Iris pigment epithelial cell (primary cell): ENCODE measurements at places on chromosomes 7 and 10.

DNA sequence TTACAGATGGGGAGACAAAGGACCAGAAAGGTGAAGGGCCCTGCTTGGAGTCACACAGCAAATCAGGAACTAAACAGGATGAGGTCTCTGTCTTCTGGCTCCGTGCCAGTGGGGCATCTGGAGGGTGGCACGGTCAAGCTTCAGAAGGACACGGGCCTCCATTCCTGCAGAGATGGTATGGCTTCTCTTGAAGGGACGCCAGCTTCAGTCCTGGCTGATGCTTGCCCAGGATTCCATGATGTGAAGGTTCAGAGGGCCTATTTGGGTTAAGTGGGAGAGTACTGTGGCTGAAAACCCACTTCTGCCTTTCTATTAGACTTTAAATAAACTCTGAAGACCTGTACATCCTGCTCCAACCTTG is 6.1 kb downstream of the RAMP3 start:
- DNase-seq = no peak

- DNase-seq = no peak
These were observed 18.9 kb downstream of the APBB1IP start for GRCh38 chr10:26457088-26457487.

GRCh38 chr10:125866421-125867029 is 14.6 kb downstream of the DHX32 start:
- no peak for DNase-seq

DNA sequence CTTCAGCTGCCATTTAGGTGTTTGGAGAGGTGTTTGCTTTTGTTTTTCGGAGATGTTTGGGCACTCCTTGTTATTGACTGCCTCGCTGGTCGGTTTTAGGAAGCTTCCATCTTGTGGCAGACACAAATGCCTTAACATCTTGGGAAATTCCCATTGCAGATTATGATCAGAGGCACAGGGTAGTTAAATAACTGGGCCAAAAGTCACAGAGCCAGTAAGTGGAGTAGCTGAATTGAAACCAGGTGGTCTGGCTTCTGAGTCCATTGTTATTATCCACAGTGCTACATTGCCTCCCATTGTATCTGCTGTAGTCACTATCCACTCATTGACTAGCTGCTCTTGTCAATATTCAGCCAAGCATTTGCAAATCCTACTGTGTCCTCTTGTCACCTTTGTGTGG is 138.2 kb upstream of the PLPP4 start:
- DNase-seq = no peak

- DNase-seq = peak; percentile 92
These were observed 116.2 kb downstream of the SH3PXD2A start for GRCh38 chr10:103739039-103739764.

- no peak for DNase-seq
These were observed 196.0 kb upstream of the C7orf33 start for GRCh38 chr7:148394582-148394981.

DNA sequence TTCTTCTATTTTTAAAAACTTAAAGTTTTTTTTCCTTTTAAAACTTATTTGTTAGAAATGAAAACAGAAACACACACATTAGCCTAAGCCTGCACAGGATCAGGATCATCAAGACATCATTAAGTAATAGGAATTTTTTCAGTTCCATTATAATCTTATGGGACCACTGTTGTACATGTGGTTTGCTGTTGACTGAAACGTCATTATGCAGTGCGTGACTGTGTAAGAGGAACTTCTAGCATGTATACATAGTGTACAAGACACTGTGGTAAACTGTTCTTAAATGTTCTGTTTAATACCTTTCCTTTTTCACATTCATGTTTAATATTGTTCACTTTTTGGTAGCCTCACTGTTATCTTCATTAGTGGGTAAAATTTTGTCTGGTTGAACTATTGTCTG is 12.1 kb downstream of the ENTPD7 start:
- no peak for DNase-seq

DNA sequence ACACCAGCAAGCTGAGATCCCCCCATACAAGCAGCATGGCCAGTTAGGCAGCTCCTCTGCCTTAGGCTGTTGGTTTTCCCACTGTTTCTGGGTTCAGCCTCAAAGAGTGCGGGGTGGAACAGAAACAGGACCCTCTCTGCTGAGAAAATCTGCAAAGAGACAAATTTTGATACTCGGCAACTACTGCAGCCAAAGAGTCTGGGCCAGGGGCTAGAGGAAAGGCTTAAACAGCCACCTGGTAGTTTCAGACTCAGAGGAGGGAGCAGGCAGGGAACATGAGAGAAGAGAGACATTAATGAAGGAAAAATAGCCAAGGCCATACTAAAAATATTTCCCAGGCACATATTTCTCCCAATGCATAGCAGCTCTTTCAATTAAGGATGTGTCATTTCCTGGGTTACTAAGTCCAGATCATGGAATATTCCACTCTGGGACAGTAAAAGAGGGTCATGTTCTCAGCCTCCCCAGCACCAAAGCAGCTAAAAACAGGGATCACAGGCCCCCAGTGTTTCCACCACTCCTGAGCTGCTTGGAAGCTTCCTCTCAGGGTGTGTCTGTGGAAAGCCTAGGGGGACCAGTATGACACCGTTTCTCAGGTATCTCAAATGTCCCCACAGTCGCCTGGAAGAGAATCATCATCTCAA is 29.8 kb downstream of the PDLIM1 start:
- DNase-seq = peak; percentile 79

DNA sequence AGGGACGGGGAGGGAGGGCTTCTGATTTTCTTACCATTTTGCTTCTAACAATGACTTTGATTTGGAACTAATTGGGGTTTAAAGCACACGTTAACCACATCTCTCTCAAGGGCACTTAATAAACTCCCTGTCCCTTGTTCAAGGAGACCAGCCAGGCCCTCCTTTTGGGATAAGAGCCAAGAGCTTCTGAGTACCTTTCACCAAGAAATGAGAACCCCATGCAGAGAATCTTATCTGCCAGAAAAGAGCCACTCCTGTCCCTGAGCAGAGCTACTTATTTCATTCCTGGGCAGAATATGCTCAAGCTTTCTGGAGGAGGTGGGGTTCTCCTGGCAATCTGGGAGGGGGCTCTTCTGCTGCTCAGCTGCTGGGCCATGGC is 574.6 kb downstream of the GALNT17 start:
- no peak for DNase-seq

- DNase-seq = no peak
These were observed 109.3 kb upstream of the KMT2C start for GRCh38 chr7:152544971-152545619.

DNA sequence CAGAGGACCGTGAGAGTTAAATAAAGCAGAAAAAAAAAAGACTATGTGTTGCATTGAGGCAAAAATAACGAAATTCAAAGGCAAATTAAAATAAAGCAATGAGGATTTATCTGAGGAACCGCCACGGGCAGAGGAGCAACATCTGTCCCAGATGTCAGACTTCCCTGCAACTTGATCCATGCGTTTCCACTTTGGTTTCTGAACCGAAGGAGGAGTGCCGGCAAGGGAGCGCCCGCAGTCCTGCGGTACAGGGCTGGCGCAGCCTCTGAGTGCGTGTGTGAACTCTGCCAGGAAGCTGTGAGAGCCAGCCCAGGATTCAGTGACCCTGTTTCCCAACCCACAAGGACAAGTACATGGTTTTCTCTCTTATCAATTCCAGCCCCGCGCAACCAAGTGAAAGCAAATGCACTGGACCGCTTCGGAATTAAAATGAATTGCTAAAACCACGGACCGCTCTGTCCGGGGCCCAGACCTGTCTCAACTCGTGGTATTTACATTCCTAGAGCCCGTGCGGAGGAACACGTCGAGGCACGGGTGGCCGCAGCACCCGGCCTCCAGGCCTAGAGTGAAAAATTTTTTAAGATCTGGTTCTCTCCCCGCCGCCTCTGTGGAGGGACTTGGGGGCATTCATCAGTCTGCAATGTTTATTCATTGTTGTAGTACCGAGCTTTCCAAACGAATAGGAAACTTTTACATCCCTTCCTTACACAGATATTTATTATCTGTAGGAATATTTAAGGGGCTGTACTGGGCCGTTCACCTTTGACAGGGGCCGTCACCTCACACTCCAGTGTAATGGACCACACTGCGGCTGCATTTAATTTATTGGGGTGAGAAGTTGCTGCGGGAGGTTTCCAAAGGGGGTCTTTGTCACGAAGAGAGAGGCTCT is 291.5 kb upstream of the NFE2L3 start:
- no peak for DNase-seq

DNA sequence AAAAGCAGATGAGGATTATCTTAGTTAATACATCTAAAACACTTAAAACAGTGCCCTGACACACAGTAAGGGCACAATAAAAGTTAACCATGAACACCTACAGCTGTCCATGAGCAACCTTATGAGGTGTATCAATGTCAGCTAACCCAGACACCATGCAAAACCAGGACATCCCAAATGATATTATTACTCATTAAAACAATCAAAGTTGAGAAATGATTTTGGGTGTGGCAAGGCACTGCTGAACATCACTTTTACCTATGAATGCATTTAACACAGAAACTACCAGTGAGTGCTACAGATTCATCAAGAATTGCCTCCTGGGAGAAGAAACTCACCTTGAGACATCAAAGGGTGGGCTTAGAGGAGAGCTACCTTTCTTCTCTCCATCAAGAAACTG is 18.3 kb downstream of the IRF5 start:
- no peak for DNase-seq

GRCh38 chr7:127438836-127439235 is 46.3 kb upstream of the ZNF800 start:
- DNase-seq = no peak

GRCh38 chr7:17315974-17316373 is 17.5 kb downstream of the AHR start:
- DNase-seq = no peak

GRCh38 chr7:233249-234035 is 41.1 kb downstream of the FAM20C start:
- peak; percentile 27 for DNase-seq

- no peak for DNase-seq
These were observed 2.3 kb upstream of the ZSCAN25 start for GRCh38 chr7:99614495-99614894.

- no peak for DNase-seq
These were observed 619.2 kb upstream of the GALNT17 start for GRCh38 chr7:70512761-70513160.

GRCh38 chr7:128869138-128869943 is 6.7 kb downstream of the ATP6V1F start:
- peak; percentile 39 for DNase-seq

DNA sequence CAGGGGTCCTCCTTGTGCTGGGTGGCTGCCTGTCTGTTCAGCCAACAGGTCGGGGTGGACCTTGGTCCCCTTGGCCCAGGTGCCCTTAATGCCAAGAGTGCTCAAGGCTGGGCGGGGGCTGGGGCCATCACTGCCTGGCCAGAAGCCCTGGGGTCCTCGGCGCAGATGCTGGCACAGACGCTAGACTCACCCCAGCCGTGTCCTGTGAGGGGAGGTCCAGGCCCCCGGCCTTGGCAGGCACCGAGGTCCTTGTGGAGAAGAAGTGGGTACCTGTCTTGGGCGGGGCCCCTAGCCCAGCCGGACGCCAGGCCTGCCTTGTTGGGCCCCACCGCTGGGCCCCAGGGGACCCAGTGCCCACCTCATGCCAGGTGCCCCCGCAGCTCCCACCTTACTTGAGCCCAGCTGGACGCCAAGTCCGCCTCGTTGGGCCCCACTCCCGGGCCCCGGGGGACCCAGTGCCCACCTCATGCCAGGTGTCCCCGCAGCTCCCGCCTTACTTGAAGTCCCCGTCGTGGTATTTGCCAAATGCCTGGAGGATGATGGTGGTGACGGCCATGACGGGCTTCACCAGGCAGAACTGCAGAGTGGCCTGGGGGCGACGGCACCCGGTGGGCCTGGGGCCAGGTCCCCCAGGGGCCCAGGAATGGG is 6.5 kb downstream of the TMEM184A start:
- DNase-seq = no peak

- DNase-seq = peak; percentile 27
These were observed 117.2 kb upstream of the ADO start for GRCh38 chr10:62687230-62687748.

DNA sequence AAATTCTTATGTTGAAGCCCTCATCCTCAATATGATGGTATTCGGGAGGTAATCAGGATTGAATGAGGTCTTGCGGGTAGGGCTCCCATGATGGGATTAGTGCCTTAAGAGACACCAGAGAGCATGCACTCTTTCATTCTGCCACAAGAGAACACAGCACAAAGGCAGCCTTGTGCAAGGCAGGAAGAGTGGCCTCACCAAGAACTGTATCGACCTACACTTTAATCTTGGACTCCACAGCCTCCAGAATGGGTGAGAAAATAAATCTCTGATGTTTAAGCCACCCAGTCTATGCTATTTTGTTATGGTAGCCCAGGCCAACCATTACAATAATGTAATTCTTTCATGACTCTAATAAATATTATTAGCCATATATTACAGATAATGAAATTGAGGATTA is 8.4 kb downstream of the SEM1 start:
- DNase-seq = no peak

DNA sequence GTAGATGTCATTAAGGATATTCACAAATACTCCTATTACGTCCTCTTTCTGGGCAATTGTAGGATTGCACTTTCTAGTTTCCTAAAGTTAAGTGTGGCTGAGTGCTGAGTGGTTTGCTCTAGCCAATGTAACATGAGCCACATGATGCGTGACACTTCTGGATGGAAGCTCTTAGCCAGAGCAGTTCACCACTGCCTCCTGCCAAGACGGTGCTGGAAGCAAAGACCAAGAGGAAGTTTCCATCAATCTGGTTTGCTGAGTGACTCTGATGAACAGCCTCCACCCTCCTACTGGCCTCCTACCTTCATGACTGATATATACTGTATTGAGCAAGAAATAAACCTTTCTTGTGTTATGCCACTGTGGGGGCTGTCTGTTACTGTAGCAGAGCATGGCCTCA is 318.1 kb downstream of the KCNMA1 start:
- DNase-seq = peak; percentile 63

DNA sequence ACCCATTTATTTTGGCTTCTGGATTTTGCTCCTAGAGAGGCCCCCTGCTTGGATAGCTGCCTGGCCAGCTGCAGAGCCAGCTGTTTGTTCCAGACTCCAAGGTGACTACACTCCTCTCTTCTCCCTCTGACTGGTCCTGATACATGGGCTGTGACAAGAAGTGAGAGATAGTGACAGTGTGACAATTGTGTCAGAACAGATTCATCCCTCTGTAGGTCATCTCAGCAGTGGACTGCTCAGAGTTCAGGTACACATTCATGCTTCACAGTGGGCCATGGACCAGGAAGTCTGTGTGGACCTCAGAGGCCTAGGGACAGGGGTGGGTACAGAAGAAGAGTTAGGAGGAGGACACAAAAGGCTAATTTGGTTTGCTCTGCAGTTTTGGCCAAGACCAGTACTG is 188.2 kb upstream of the MKLN1 start:
- DNase-seq = no peak

DNA sequence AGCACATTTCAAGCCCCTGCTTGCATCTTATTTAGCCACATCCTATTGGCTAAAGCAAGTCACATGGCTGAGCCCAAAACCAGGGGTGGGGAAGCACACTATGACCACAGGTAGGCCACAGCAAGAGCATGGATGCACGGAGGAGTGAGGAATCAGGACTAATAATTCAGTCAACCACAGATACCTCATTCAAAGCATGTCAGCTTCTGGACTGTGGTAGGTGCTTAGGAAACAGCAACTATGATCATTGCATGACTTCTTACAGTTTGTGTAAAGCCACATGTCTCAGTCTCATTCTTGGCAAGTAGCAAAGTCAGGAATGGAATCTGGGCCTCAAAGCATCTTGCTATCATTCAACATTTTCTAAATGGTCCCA is 79.0 kb upstream of the EMX2 start:
- DNase-seq = no peak
